ENCODE measurements at places on chromosomes 7 and 10.

- no peak for DNase-seq
These were observed 107.2 kb upstream of the STEAP1B start for GRCh38 chr7:22607180-22607579.

DNA sequence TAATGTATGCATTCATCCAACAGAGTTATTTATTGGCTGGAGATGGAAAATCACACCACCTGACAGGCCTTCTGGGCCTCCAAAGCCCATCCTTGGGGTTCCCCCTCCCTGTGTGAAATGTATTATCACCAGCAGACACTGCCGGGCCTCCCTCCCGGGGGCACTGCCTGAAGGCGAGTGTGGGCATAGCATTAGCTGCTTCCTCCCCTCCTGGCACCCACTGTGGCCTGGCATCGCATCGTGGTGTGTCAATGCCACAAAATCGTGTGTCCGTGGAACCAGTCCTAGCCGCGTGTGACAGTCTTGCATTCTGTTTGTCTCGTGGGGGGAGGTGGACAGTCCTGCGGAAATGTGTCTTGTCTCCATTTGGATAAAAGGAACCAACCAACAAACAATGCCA is 15.3 kb downstream of the TACR2 start:
- DNase-seq = no peak

GRCh38 chr7:71784180-71784579 is 628.0 kb downstream of the CALN1 start:
- DNase-seq = no peak

GRCh38 chr10:130970341-130971122 is 341.0 kb downstream of the TCERG1L start:
- no peak for DNase-seq

GRCh38 chr10:50392966-50393718 is 141.8 kb upstream of the ASAH2 start:
- DNase-seq = no peak
